ENCODE measurements at places on chromosomes 6 and 20. TPM values are rescaled to one million over a fixed set of nuclear protein-coding genes. Genes with fewer than 3 reads are reported as not detected.

DNA sequence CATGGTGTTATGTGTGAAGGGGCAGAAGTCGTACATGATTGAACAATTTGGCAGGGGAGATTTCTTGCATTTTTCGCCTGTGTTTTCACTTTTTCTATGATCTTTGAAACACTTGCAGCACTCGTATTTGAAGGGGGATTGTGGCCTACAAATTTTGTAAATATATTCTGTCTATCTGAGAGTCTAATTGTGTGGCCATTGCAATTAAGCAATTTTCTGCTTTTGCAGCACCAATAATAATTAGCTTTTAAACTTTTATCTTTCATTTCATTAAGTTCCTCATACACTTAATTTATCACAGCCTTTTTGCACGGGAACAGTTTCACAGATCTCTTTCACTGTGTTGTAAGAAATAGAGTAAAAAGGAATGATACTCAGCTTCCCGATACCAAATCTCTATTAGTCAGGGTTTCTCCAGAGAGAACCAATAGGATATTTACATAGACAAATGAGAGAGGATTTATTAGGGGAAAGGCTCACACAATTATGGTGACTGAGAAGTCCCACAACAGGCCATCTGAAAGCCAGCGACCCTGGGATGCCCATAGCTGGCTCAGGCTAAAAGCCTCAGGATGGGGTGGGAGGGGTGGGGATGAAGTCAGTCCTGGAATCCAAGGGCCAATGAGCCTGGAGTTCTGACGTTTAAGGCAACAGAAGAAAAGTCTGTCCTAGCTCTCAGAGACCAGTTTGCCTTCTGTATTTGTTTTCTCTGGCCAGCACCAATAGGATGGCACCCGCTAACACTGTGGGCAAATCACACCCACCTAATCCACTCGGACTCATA, 58.3 kb downstream of the KIF6 start:
- H3K4me3 ChIP-seq, result no peak overlapping the region
- peaks cover 3% of the 10 kb centered on the region for H3K4me1 ChIP-seq
- no peak for DNase-seq
- H3K27me3 ChIP-seq, result no peaks in the 10 kb centered on the region
- no peaks in the 10 kb centered on the region for H3K36me3 ChIP-seq

- peaks cover 10% of the 10 kb centered on the region for H3K4me1 ChIP-seq
- no peak for DNase-seq
- no peak overlapping the region for H3K4me3 ChIP-seq
- no peaks in the 10 kb centered on the region for H3K27me3 ChIP-seq
- H3K27ac ChIP-seq, result no peak overlapping the region
- H3K36me3 ChIP-seq, result no peaks in the 10 kb centered on the region
These were observed 113.3 kb downstream of the CDKAL1 start for GRCh38 chr6:20647585-20647984.

- no peak overlapping the region for H3K4me3 ChIP-seq
- H3K4me1 ChIP-seq, result peaks cover 22% of the 10 kb centered on the region
- H3K27me3 ChIP-seq, result no peaks in the 10 kb centered on the region
- no peak for DNase-seq
These were observed 18.3 kb upstream of the TRAM2 start for GRCh38 chr6:52595000-52595795.

- no peaks in the 10 kb centered on the region for H3K36me3 ChIP-seq
- no peak for DNase-seq
- H3K4me3 ChIP-seq, result no peak overlapping the region
- H3K27me3 ChIP-seq, result no peaks in the 10 kb centered on the region
- H3K27ac ChIP-seq, result no peak overlapping the region
These were observed 243.6 kb downstream of the KCNQ5 start for GRCh38 chr6:72865467-72865866.

DNA sequence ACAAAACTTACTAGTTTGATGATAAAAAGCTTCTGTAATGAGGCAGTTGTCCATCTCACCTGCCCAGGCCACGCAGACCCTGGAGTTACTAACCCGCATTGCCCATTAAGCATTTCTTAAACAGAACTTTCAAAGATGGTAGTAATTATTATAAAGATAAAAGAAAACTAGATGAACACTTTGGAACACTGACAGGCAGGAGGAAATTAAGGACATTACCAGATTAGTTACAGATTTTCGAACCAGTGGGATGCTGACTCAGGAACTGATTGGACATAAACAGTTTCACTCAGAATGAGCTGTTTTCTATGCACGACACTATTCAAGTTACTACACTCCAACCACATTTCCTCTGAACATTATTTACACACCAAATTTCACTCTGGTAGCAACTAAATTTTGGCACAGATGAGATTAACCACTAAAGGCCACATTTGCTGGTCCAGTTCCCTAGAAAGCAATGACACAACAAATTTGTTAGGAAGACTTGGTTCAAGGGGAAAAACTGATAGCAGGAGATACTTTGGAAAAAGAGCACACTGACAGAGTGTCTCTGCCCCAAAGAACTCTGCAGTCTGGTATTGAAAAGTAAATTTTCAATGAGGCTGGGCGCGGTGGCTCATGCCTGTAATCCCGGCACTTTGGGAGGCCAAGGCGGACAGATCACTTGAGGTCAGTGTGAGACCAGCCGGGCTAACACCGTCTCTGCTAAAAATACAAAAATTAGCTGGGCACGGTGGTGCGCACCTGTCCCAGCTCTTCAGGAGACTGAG, 3.0 kb downstream of the ROMO1 start:
- peak overlapping the region; percentile 37 for H3K4me3 ChIP-seq
- H3K36me3 ChIP-seq, result peaks cover 29% of the 10 kb centered on the region
- H3K27me3 ChIP-seq, result peaks cover 10% of the 10 kb centered on the region
- no peak overlapping the region for H3K27ac ChIP-seq

GRCh38 chr20:13037727-13038126, 29.0 kb downstream of the SPTLC3 start:
- no peaks in the 10 kb centered on the region for H3K4me1 ChIP-seq
- no peak for DNase-seq
- no peak overlapping the region for H3K4me3 ChIP-seq
- no peak overlapping the region for H3K27ac ChIP-seq

DNA sequence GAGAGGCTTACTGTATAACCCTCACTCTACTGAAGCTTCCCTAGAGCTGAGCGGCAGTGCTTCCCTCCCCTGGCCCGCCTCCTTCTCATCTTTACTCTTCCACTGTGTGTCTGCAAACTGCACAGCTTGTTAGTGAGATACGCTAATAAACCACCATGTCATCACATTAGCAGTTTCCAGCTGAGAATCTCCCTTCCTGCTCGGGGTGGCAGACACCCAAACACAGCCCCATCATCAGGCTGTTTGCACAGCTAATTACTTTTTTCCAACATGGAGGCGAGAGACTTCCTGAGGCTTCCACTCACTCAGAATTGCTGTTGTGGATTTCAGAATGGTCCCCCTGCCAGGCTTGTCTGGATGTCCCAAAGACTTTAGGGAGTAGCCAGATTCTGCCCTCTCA, 444.9 kb upstream of the SULF2 start:
- H3K4me3 ChIP-seq, result no peak overlapping the region
- peaks cover 5% of the 10 kb centered on the region for H3K36me3 ChIP-seq
- H3K27ac ChIP-seq, result no peak overlapping the region
- peaks cover 3% of the 10 kb centered on the region for H3K27me3 ChIP-seq
- no peak for DNase-seq

ZGPAT gene
- total RNA-seq, result 34.9 TPM

SEL1L2 gene
- not detected for total RNA-seq

FRK gene
- total RNA-seq, result 0.08 TPM

NCOA3 gene
- 54.8 TPM for total RNA-seq

SLC17A1 gene
- total RNA-seq, result not detected

ERVFRD-1 gene
- total RNA-seq, result not detected

All from endothelial cell (in vitro differentiated cells).